ENCODE measurements at places on chromosomes 7 and 10.

GRCh38 chr7:2968176-2968575, 75.5 kb downstream of the CARD11 start:
- DNase-seq, result no peak

GRCh38 chr7:94510582-94511496, 1.2 kb downstream of the CASD1 start:
- peak; percentile 13 for DNase-seq

DNA sequence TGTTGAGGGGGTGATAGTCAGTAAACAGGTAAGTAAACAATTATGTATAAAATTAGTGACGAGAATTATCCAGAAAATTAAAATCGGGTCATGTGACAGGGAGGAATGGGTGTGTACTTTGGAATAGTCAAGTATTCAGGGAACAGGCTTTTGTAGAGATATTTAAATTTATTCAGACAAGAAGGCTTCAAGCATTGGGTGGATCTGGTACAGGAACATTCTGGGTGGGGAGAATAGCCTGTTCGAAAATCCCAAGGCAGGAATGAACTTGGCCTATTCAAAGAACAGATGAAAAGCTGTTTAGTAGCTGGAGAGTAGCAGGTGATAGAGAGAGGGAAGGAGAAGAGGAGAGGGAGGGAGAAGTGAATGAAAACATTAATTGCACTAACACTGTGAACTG, 448.9 kb upstream of the FZD8 start:
- DNase-seq, result no peak

- no peak for DNase-seq
These were observed 113.7 kb downstream of the CDK14 start for GRCh38 chr7:90709501-90710465.

DNA sequence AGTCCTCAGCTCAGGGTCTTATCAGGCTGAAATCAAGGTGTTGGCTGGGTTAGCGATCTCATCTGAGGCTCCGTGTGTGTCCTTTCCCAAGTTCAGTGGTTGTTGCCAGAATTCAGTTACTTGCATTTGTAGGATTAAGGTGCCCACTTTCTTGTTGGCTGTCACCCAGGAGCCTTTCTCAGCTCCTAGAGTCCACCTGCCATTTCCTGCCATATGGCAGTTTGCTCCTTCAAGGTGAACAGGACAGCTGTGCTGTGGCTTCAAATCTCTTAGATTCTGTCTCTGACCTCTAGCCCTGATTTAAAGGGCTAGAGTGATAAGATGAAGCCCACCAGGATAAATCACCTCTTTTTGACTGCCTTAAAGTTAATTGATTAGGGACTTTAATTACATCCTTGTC, 1.0 kb upstream of the HIF1AN start:
- no peak for DNase-seq

- no peak for DNase-seq
These were observed 181.9 kb downstream of the AKR1D1 start for GRCh38 chr7:138258197-138258559.

DNA sequence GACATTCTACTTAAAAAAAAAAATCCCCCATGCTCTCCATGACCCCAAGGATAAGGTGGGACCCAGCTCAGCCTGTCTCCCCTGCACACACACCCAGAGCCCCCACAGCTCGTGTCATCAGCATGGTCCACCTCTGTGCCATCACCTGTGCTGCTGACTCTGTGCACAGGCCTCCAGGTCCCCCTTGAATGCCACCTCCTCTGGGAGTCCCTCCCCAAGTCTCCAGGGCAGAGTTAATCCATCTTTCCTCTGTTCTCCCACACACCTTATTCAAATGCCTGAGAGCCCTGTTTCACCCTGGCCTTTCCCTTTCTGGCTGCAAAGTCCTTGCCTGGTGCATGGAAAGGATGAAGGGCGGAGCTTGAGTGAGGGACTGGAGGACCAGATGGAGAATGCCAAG, 194.1 kb upstream of the LYZL2 start:
- DNase-seq, result no peak

- no peak for DNase-seq
These were observed 18.7 kb downstream of the SRRM3 start for GRCh38 chr7:76220185-76221057.

- DNase-seq, result no peak
These were observed 1.6 kb downstream of the TMEM176A start for GRCh38 chr7:150801946-150802771.

DNA sequence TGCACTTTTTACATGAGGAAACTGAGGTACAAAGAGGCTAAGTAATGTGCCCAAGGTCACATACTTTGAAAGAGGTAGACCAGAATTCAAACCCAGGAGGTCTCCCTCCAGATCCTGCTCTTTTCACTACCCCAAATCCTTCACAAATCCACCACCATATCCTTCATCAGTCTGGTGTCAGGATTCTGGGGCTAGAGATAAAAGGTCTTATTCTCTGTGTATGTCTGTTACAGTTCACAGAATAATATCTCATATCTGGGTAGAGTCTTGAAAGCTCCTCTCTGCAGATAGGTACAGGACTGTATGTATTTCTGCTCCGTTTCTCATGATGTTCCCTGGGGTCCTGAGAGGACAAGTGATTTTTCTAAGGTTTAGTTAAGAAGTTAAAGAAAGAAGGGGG, 4.9 kb downstream of the PIK3CG start:
- no peak for DNase-seq

- DNase-seq, result no peak
These were observed 25.8 kb downstream of the PTTG1IP2 start for GRCh38 chr7:90495241-90495640.

DNA sequence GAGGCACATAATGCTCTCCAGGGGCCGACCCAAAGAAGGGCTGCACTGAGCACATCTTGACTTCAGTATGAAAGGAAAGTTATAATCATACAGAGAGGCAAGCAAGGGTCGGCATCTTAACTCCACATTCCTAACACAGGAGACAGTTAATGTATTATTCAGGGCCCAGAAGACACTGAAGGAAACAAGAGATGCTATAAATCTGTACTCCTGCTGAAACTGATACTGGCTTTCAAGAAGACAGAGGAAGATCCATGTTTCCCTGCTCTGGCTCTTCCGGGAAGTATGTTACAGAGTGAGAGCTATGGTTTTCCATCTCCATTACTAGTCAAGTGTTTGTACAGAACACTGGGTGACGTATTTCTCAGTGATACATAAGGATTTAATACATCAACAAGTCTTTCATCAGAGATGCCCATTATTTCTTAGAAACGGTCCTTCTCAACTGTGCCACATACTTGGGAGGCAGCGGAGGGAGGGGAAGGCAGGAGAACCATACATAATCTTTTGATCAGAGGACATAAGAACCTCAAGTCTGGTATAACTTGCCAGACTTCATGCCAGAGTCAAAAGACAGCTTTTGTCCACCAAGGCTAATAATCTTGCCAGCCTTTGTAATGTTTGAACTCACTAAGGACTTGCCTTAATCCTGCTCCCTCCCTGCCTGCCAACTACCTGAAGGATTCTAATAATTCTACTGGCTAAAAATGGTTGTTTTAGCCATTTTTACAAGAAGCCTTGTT, 58.1 kb downstream of the ENO4 start:
- no peak for DNase-seq

DNA sequence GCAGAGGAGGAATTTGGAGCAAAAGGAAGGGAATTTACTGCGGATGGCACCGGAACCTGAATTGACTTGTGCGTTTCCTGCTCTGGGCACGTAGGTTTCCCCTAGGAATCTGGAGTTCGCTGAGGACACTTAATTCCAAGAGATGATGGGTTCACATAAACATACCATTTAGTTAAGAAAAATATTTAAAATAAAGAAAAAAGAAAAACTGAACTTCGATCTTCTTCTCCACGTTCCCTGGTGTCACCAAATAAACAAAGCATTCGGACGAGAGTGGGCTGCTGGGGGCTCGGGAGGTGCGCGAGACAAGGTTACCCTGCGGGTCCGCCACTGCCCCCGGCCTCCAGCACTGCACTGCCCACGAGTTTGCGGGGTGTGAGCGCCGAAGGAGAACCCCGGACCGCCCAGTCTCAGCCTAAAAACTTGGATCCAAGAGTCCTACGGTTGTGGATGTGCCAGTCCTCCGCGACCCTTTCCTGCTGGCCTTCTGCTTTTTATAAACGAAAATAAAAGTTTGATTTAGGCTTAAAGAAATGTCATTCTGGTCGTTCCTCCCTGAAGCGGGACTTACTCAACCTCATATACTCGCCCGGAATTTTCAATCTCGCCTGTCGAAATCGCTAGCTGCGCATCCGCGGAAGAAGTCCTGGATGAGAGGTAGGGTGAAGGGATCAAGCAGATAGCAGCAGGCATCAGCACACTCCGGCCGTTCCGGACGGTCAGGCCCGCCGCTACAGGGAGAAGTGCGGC, 30.3 kb downstream of the SKIDA1 start:
- no peak for DNase-seq

- no peak for DNase-seq
These were observed 54.1 kb downstream of the UBE2H start for GRCh38 chr7:129898502-129899160.

GRCh38 chr7:71706597-71706975, 574.6 kb downstream of the GALNT17 start:
- DNase-seq, result no peak

- DNase-seq, result no peak
These were observed 47.7 kb downstream of the MINPP1 start for GRCh38 chr10:87552248-87552929.

DNA sequence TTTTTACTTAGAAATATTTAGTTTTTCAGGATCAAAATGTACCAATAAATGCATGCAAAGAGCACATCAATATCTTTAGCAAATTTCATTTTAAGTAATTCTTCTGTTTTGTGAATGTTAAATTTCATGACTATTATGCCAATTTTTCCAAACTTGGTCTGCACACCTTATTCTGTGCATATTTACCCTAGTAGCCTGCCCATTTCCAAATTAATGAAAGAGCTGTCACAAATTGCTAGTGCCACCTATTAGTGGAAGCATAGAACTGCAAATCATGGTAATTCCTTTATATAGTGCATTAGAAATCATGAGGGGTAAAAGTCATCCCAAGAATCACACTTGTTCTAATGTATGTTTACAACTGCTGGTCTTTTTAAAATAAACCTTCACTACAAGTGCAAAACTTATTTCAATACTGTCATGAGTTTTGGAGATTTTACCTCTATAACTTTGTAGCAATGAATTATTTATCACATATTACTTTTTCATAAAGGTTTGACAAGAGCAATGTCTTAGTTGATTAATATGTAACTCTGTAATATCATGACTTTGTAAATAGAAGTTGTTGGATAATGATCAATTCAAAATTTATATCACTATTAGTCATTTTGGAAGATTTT, 5.7 kb downstream of the SEMA3A start:
- DNase-seq, result no peak

DNA sequence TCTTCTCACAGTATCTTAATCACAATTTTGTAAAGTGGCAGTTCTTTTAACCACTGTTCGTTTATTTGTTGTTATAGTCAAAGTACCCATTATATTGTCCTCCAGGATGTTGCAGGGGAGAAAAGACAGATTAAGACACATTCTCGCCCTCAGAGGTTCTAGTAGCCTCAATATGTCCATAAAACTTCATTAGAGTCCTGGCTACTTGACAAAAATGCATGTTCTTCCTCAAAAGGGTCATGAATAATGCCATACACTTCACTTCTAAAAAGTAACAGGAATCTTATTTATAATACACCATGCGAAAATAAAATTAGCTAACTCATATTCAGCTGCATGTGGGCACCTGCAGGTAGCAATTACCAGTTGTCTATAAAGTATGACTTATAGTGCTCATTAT, 109.3 kb upstream of the ANK3 start:
- no peak for DNase-seq

GRCh38 chr7:11313801-11314200, 340.1 kb downstream of the PHF14 start:
- DNase-seq, result no peak

- no peak for DNase-seq
These were observed 94.2 kb upstream of the ABCB5 start for GRCh38 chr7:20521243-20521642.

GRCh38 chr7:105838627-105839231, 37.7 kb downstream of the ATXN7L1 start:
- DNase-seq, result no peak

GRCh38 chr7:14380881-14381280, 391.4 kb upstream of the ETV1 start:
- DNase-seq, result no peak

DNA sequence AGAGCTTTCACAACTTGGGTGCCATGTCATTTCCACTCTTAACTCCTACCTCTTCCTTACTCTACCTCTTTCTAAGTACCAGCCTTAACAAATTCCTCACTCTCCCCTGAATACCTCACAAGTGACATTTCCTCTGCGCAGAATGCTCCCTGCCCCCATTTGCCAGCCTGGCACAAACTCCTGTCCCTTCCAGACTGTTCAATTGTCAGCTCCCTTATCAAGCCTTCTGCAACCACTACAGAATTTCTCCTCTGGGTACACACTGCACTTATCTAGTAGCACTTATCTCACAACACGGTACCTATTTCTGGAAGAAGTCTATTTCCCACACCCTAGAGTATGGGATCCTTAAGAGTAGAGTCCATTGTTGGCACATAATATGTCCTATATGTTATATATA, 39.1 kb upstream of the ANAPC16 start:
- DNase-seq, result no peak

DNA sequence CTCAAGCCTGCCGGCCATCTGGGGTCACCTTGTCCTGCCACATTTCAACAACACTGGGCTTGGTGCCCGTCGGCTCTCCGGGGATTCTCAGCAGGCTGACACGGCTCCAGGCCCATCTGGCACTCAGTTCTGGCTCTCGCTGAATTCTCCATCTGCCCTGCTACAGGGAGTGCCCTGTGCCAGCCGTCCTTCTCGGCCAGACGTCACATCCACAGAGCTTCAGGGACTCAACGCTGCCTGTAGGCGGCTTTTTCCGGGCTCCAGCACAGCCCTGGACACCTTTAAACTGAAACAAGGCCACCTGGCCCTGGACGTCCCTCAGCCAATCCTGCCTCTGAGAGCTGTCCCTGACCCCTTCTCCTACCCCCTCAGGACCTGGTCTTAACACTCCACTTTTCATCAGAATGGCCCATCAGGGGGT, 43.0 kb downstream of the TMEM130 start:
- no peak for DNase-seq

GRCh38 chr10:69492746-69493462, 41.6 kb downstream of the TSPAN15 start:
- no peak for DNase-seq

DNA sequence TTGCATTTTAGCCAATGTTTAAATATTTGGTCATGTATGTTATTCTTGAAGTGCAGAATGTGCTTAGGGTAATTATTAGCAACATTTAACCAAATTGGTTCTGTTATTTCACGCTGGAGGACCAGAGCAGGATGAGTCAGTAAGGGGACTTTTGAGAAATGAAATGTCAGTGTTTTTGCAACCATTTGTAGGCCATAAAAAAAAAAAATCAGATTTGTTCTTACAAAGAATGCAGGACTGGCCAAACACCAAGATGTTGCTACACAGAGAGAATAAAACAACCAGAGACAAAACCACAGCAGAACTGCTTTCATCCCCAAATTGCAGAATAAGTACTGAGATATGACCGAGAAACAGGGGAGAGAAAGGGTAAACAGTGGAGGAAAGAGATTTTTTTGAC, 62.1 kb downstream of the TPST1 start:
- DNase-seq, result no peak

- no peak for DNase-seq
These were observed 26.9 kb downstream of the RGS10 start for GRCh38 chr10:119515511-119516045.
